Left colon (tissue), 2 donors: ENCODE measurements at places on chromosomes 13 and 19.

- no peak for DNase-seq
Observed at GRCh38 chr19:53977991-53978731, 13.3 kb upstream of the CACNG6 start.

- DNase-seq: peak; percentile 28
Observed at GRCh38 chr13:33611121-33611805, 206.7 kb upstream of the RFC3 start.

DNA sequence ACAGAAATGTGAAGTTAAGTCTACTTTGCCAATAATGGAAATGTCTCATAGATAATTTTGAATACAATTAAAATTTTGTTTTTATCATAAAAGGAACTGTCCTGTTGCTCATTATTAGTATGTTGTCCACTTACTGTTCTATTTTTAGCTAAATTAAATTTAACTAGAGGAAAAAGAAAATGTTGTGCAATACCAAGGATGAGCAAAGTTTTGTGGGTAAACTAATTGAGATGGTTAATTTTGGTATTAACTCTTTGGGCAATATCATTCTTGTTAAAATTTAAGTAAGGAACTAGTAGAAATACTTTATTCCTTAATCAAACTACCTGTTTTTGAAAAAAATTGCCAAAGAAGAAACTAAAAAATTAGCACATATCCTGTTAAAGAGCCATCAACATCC is 43.5 kb downstream of the SOX1 start:
- no peak for DNase-seq

GRCh38 chr19:5547881-5548280 is 19.9 kb downstream of the TINCR start:
- DNase-seq: no peak

GRCh38 chr13:40252241-40252640 is 414.2 kb downstream of the FOXO1 start:
- DNase-seq: no peak

- DNase-seq: no peak
Observed at GRCh38 chr19:14054721-14055120, 7.2 kb downstream of the PALM3 start.

- no peak for DNase-seq
Observed at GRCh38 chr13:75445717-75446499, 36.1 kb downstream of the TBC1D4 start.

DNA sequence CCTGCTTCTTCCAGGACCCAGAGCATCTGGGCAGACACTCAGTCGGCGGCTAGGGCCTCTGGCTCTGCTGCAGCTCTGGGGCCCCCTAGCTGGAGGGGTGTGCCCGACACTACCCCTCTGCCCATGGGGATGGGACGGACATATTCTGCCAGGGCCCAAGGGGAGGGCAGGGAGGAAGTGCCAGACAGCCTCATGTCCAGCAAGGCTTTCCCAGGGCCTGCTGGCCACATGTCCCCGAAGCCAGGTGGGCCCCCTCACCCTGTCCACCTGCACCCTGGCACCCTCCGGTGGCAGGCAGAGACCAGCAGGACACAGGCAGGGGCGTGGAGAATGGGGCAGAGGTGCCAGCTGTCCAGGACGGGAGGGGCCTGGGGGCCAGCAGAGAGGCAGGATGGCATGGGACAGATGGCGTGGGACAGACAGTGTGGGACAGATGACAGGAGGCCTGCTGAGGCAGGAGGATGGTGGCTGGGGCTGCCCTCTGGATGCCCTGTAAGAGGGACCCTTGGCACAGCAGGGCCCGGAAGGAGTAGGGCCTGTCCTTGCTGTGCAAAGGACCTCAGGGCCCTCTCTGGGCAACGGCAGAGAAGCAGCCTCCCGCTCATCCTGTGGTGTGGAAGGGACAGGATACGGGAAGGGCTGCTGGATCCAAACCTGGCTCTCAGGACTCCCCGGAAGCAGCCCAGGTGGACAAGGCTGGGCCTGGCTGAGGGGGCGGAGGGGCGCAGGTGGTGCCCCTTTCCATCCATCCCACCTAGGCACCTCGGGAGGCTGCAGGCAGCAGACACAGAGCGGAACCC is 29.1 kb downstream of the CEBPG start:
- no peak for DNase-seq

DNA sequence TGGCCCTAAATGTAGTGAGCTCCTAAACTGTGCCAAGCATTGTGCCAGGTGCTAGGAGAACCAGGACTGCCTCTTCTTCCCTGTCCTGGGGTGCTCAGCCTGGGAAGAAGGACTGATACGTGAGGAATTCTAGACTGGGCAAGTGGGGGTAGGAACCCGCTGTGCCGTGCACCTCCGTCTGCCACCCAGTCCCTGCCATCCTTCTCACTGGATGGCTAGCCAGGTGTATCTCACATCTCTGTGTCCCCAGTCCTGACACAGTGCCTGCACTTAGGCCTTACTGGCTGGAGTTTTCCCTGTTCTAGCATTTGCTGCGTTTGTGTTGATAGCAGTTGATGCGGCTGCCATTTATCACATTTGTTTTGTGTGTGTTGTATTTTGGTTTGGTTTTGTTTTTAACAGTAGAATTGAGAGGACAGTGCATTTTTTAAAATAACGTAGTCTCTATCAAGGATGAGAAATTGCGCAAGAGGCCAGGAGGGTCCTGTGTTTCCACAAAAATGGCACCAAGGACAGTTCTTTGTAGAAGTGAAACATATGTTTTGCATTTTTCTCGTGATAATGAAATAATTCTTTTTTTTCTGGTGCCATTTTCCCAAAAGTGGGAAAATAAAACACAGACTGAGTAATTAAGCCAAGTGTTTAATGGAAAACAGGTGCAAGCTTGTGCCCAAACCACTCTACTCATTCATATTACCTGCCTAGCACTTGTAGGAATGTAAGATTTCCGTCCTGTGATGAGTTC is 4.7 kb upstream of the GPR183 start:
- no peak for DNase-seq

GRCh38 chr13:113539822-113540221 is 44.7 kb upstream of the TFDP1 start:
- DNase-seq: no peak

- DNase-seq: no peak
Observed at GRCh38 chr13:60274655-60275054, 110.9 kb upstream of the DIAPH3 start.

DNA sequence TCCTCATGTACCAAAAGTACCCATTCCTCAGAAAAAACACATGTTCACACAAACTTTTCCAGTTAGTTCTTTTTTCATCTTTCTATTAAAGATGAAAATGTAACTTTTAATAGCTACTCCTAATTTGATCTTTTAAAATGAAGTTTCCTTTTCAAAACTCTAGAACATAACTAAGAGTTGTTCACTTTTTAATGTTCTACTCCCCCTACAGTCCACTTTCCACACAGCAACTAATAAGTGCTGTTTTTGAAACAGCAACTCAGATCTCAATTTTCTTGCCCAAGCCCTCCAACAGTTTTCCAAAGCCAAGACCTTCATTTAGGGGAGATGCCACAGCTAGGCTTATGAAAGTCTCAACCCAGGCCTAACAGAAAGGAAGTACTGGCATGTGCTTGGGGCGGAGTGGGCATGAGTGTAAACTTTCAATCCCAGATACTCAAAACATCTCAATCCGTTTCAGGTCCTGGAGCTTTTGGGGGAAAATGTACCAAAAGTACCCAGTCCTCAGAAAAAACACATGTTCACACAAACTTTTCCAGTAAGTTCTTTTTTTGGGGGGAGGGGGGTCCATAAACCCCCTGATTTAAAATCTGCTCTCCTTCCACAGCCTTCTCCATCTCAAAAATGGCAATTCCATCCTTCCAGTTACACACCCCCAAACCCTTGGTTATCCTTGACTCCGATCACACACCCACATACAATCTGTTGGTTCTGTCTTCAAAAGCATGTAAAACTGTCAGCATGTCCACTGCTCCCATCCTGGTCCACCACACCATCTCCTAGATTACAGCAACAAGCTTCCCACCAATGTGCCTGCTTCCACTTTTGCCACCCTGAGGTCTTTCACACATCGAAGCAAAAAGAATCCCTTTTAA is 2.0 kb downstream of the FBL start:
- DNase-seq: no peak

DNA sequence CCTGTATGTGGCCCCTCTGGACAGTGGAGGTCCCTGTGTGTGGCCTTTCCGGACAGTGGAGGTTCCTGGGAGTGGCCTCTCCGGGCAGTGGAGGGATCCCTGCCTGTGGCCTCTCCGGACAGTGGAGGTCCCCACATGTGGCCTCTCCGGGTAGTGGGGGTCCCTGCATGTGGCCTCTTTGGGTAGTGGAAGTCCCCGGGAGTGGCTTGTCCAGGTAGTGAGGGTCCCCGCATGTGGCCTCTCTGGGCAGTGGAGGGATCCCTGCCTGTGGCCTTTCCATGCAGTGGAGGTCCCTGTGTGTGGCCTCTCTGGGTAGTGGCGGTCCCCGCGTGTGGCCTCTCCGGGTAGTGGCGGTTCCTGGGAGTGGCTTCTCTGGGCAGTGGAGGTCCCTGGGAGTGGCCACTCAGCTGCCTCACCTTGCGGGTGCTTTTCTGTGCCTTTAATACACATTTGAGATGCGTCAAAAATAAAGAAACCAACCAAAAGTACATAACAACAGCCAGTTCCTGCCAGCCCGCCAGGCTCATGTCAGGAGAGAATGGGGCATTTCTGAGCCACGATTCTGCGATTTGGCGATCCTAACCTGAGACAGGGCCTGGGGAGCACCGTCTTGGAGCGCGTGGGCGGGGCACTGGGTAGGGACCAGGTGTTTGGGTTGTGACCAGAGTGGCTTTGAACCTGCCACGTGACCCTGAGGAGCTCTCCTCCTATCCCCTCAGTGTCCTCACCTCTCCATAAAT is 194.7 kb downstream of the ZNF536 start:
- DNase-seq: no peak

GRCh38 chr13:74024314-74024713 is 109.9 kb downstream of the KLF12 start:
- no peak for DNase-seq

DNA sequence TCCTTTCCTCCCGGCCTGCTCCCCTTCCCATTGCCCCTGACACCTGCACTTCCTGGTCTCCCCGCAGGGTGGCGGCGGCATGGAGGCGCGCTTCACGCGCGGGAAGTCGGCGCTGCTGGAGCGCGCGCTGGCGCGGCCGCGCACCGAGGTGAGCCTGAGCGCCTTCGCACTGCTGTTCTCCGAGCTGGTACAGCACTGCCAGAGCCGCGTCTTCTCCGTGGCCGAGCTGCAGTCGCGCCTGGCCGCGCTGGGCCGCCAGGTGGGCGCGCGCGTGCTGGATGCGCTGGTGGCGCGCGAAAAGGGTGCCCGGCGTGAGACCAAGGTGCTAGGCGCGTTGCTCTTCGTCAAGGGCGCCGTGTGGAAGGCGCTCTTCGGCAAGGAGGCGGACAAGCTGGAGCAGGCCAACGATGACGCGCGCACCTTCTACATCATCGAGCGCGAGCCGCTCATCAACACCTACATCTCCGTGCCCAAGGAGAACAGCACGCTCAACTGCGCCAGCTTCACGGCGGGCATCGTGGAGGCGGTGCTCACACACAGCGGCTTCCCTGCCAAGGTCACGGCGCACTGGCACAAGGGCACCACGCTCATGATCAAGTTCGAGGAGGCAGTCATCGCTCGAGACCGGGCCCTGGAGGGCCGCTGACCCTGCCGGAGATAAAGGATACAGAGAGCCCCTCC is 1.7 kb downstream of the TRAPPC5 start:
- DNase-seq: no peak

GRCh38 chr19:40088299-40089047 is 2.3 kb downstream of the ZNF780A start:
- DNase-seq: no peak

- no peak for DNase-seq
Observed at GRCh38 chr19:18366021-18366435, 19.9 kb upstream of the GDF15 start.

- no peak for DNase-seq
Observed at GRCh38 chr19:47891923-47892666, 6.0 kb upstream of the SULT2A1 start.

DNA sequence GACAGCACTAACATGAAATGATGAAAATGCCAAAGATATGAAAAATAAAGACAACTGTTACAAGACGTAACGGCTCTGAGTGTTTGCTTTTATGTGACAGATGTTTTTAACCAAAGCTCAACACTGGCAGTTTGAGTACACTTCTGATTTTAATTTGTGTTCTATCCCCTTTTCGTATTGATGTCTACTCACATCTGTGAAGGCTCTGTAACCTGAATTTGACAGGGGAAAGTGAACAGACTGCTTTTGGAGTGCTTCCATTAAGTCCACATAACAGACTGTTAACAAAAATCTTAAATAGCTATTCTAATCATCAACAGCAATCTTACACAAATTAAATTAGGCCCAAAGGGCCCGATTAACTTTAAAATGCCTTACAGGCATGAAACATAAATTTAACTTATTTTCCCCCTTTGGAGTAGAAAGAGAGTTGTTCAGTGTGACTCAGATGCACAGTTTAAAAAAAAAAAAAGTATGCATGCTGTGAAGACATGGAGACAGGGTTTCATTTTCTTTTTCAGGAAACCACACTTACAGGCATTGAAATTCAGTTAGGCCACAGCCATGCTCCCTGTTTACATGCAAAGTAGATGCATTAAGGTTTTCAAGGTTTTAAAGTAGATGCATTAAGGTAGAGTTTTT is 16.3 kb upstream of the RNASEH2B start:
- DNase-seq: no peak

GRCh38 chr13:74000876-74001275 is 133.3 kb downstream of the KLF12 start:
- DNase-seq: no peak

DNA sequence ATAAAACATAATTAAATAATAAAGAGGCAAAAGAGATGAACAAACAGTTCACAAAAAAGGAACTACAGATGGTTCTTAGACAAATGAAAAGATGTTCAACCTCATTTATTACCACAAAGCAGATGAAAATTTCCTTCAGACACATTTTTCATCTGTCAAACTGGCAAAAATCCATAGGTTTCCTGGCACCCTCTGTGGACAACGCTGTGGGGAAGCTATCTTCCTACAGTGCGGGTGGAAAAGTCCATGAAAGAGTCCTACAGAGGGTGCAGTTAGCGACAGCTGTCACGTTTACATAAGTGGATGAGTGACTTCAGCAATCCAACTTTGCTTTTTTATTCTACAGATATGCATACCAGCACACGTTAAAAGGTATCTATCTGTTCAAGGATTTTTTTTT is 30.3 kb upstream of the PDCD5 start:
- no peak for DNase-seq

DNA sequence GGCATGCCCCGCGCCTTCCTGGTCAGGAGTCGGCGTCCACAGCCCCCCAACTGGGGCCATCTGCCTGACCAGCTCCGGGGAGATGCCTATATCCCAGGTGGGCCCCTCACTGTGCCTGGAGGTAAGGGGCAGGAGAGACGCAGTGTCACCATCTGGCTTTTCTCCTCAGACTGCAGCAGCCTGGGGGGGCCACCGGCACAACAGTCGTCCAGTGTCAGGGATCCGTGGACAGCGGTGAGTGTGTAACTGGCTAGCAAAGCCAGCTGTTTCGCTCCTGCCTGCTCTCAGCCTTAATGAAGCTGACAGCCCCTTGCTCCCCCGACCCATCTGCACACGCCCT is 227 bp downstream of the OVOL3 start:
- no peak for DNase-seq

- DNase-seq: no peak
Observed at GRCh38 chr13:100131863-100132574, 43.1 kb downstream of the PCCA start.

GRCh38 chr13:108911807-108912206 is 282.4 kb downstream of the MYO16 start:
- no peak for DNase-seq
